CD4-positive, alpha-beta T cell treated with Interleukin-12 subunit alpha and Interleukin-12 subunit beta, for 1 hour (primary cell): ENCODE measurements at places on chromosomes 13 and 19.

DNA sequence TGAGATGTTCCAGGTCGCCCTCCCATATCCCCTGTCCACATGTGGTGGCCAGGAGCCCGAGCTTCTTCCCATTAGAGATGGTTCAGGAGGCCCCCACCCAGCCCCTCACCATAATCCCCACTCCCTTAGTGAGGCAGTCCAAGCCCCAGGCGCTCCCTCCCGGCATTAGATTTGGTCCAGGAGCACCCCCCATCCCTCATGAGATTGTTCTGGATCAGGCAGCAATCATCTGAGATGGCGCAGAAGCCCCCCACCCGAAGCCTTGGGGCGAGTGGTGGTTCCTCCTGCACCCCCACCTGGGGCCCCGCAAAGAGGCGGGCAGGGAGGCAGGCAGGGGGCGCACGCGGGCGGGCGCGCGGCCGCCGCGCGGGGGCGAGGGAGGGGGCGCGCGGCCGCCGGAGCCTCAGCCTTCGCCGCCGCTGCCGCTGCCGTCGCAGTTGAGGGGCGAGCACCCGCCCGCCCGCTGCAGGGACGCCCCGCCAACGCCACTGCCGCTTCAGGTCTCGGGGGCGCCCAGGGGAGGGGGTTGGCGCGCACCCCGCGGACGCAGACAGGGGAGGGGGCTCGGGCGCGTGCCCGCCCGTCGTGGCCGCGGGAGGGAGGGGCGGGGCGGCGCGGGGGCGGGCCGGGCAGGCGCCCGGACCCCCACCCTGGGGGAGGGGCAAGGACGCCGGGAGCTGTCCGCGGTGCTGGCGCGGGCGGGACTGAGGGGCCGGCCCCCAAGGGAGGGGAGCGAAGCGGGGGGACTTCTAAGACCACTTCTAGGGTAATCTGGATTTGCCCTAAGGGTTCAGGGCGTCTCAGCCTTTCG lies 46.4 kb upstream of the SHKBP1 start:
- peak; percentile 33 for DNase-seq

DNA sequence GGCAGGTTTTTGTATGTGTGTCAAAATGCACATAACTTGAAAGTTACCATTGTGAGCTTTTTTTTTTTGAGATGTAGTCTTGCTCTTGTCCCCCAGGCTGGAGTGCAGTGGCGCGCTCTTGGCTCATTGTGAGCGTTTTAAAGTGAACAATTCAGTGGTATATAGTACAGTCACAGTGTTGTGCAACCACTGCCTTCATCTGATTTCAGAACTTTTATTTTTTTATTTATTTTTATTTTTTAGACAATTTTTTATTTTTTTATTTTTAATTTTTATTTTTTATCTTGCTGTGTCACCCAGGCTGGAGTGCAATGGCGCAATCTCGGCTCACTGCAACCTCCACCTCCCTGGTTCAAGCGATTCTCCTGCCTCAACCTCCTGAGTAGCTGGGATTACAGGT lies 15.0 kb downstream of the SLC25A42 start:
- no peak for DNase-seq

DNA sequence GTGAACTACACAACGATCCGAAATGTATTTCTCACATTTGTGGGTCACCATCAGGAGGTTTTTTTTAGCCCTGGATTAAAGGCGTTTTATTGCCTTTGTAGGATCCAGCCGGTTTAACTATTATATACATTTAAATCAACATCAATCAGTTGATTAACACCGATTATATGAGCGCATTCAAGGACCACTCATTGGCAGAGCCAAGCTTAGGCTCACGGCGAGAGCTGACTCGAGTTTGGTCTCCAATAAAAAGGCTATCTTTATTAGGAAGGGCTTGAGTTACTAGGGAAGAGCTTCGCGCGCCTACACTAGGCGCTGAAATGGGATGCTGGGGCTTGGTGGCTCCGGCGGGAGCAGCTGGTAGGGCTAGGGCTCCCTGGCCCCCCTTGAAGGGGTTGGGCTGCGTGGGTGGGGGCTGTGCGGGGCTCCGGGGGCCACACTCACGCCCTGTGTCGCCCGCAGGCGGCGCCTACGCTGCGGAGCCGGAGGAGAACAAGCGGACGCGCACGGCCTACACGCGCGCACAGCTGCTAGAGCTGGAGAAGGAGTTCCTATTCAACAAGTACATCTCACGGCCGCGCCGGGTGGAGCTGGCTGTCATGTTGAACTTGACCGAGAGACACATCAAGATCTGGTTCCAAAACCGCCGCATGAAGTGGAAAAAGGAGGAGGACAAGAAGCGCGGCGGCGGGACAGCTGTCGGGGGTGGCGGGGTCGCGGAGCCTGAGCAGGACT lies 4.2 kb downstream of the PDX1 start:
- no peak for DNase-seq

DNA sequence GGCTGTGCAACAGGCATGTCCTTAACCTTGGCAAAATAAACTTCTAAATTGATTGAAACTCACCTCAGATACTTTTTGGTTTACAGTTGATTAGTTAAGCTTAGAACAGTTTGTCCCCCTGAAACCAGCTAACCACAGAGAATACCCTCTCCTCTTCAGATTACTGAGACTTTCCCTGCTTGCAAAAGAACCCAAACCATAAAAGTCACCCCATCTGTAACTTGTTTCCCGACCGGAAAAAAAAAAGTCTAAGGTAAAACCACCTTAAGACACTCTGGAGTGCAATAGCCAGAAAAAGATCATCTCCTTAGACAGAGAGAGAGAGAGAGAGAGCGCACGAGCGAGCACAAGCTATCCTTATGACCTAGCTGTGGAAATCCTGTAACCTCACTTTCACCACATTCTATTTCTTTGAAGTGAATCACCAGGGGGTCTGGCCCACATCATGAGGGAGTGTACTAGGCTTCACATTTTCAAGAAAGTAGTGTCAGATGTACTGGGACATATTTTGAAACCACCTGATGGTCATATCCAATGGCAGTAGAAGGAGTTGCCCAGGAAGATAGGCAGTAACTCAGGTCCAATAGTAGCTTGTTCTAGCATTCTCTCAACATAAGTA lies 11.1 kb upstream of the GTF2F2 start:
- DNase-seq = no peak

DNA sequence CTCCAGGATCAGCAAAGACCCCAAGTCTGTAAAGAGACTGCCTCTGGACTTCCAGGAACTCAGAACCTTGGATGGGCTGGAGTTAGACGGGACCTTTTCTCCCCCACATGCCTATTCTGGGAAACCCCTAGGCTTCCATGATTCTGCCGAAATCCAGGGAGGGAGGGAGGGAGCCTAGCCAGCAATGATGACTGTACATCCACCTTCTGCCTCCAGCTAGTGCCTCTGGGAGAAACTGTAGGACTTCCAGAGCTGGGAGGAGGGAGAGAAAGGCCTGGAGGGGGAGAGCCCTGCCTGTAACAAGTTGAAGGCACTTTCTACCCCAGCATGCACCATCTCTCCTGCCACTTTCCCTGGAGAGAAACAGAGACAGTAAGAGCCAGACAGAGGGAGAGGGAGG lies 6.0 kb upstream of the HAS1 start:
- DNase-seq = no peak

DNA sequence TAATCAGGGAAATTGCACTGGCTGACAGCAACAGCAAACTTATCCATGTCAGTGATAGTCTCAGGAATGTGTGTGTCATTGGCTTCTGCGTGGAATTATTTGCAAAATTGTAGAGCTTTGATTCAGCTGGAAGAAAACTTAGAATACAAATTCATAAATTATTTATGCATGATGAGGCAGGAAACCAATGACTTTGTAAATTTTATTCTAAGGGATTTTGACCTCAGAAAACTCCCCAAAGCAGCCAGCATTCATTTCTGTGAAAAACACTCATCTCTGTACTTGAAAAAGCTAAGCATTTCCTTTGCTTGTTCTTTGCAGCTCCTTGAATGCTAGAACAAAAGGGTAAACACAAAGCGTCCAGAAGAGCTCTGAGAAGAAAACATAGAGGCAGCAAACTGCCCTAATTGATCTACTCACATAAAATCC lies 162.4 kb downstream of the DCT start:
- DNase-seq = no peak

DNA sequence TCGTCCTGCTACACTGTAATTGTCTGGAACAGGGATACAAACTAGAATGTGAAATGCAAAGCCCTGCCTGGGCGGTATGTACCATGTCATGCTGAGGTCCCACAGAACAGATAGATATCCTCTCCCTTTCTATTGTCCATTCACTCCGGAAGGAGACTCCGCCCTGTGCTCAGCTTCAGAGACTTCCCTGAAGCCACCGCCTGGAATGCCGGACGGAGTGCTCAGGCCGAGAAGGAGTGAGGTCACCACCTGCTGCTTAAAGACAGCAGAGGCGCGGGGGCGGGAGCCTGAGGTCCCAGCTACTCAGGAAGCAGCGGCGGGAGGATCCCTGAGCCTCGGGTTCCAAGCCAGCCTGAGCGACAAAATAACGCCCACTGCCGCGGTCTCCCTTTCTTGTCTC lies 890 bp upstream of the ZNF611 start:
- DNase-seq = no peak

DNA sequence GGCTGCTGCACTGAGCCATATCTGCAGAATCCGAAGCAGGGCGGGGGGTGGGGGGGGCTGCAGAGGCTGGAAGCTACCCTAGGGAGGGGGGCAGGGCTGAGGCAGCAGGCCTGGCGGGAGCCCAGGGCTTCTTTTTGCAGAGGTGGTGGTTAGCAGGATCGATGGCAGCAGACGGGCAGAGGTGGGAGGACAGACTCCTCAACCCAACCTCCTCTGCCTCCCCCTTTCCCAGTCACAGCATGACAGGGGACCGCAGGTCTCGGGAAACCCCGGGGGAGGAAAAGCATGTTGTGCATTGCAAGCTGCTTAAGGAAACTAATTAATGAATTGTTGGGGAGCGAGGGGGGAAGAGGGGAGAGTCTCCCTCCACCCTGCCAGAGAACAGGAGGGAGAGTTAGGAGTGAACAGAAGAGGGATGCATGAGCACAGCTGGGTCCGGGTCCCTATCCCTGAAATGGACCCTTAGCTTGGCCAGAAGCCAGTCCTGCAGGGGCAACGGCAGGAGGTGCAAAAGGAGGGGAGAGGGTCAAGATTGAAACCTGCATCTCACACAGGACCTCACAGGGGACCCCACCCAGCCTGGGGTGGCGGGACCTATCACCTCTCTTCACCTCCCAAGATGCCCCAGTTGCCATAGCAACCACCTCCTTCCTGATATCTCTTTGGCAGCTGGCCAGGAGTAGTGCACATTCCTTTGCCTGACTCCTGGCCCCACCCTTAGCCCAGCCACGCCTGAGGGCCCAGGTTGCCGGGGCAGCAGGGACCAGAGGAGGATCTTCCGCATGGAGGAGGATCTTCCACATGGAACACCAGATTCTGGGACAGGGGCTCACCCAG lies 1.8 kb downstream of the FXYD7 start:
- peak; percentile 67 for DNase-seq

- no peak for DNase-seq
Observed at GRCh38 chr19:1222394-1222793, 15.4 kb downstream of the CBARP start.

GRCh38 chr13:101919541-101920181 lies 467.2 kb downstream of the ITGBL1 start:
- no peak for DNase-seq

- no peak for DNase-seq
Observed at GRCh38 chr13:105787632-105788031, 747.8 kb downstream of the EFNB2 start.

DNA sequence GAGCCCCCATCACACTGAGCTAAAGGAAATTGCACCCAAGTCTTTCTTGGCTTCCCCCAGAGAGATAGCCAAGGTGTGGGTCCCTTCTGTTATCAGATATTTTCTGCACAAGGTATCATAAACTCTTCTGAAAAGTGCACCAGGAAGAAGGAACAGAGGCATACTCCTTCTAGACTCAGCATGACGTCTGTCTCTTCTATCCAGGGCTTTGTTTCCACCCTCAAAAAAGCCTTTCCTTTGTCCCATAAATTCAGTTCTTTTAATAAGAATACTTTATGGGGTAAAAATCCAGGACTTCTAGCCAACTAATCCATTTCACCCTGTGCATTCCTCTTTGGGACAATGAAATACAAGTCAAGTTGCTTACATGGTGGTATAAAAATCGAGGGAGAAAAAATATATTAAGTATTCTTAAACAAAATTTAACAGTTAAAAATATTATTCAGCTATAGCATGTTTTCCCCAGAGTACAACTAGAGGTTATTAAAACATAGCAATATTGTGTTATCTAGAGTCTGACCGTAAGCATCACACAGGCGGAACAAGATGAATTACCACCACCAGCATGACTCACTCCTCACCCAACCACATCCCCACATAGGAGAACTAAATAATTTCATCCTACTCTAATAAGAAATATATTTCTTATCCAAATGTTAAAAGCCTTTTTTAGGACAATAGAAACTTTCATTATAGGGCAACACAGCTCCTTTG lies 79.9 kb upstream of the GPC6 start:
- no peak for DNase-seq

- no peak for DNase-seq
Observed at GRCh38 chr19:11152318-11153062, 3.1 kb downstream of the SPC24 start.

- no peak for DNase-seq
Observed at GRCh38 chr13:110233181-110233950, 73.6 kb downstream of the COL4A1 start.

- no peak for DNase-seq
Observed at GRCh38 chr19:14439014-14439413, 5.9 kb downstream of the PKN1 start.

- DNase-seq = peak; percentile 6
Observed at GRCh38 chr13:95536632-95537241, 15.8 kb upstream of the CLDN10 start.

- DNase-seq = peak; percentile 36
Observed at GRCh38 chr19:9847087-9847671, 12.1 kb downstream of the PIN1 start.

- DNase-seq = no peak
Observed at GRCh38 chr13:113123226-113124201, 915 bp downstream of the F10 start.

GRCh38 chr13:114131583-114132418 lies 622 bp downstream of the RASA3 start:
- DNase-seq = peak; percentile 34

GRCh38 chr13:99159331-99160061 lies 41.2 kb upstream of the UBAC2 start:
- no peak for DNase-seq

DNA sequence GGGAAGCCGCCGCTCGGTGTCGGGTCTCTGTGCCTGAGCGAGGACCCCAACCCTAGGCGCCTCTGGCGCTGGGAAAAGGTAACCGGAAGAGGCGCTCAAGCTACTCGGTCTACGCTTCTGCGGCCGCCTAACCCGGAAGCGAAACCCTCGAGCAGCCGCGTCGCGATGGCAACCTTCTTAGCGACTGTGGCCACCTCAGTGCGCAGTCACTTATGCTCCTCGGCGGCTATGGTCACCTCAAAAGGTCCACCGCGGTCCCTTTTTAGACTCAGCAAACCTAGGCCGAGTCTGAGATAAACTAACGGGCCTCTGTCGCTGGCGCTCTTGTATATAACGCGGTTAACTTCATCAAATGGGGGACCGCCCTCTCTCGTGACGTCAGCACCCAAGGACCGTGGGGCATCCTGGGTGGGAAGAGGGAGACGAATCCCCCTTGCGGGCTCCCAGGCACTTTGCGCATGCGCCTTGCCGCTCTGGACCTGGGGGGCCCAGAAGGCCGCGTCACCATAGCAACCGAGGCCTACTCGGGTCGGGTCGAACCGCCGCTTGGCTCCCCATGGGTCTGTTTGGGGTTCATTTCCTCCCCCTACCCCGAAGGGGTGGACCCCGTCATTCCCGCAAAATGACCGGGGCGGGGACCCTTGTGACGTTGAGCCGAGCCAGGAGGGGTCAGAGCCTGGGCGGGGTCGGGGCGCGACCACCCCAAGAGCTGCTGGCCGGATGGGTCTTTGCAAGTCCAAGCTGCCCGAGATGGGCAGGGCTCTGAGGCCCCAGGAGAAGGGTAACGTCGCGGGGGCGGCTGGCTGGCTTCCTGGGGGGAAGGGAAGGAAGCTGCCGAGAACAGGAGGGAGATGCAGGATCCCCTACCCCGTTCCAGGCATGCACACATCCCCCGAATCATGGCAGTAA lies at the start of gene GTF2F1:
Gene GTF2F1, minus strand, starts transcription at position 91 of the 909 bp plus-strand sequence. CDS start 169 bp downstream, outside the sequence.
- peak; percentile 96 for DNase-seq
